ENCODE measurements at places on chromosomes 5 and 9.

DNA sequence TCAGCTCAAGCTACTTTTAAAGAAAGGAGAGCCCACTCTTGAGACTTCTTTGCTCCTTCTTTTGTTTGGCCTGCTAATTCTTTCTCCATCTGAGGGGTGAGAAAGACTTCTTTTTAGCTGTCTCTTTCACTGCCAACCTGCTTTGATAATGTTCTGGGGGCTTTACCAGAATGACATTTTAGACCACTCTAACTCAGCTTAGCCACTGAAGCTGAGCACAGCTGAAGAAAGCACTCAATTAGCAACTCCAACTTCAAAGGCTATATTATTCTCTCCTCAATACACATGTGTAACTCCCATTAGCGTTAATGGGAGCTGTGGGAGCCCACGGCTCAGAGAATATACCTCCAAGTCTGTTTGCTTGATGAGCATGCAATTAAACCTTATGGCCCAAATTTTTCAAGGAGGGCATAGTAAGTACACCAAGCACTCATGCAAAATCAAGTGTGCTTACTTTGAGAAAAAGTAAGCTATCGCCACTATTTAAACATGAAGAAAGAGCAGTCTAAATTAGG, 815.4 kb upstream of the DMAC1 start:
- no peak for DNase-seq

DNA sequence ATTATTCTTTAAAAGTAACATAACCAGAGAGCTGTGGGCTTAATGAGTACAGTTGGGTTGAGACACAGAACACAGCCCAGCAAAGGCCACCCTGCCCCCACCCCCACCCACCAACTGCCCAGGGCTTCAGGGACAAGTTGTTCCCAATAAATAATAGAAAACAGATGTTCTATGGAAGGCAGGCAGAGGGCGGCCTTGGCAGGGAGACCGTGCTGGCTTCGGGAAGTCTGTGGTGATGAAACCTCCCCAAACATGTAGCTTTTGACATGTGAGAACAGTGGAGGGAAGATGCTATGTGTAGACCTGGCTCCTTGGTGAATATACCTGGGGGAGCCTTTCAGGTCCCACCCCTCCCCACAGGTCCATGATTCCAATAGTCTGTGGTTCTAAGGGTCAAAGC, 10.0 kb downstream of the TRAF1 start:
- no peak for DNase-seq

DNA sequence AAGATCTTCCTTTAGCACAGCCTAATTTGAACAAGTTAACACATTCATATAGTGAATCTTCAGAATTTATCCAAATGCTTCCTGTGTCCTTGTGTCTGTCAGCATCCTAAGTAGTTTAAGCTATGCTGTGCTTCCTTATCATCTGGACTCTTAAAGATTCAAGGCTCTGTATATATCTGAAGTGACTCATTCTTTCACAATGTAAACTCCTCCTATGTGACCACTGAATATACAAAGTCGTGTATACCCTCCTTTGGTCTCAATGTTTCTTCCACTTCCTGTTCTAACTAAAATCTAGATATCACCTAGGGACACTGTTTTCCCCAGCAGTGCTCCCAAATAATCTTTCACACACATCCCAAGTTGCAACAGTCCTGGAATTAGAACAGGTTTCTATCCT, 935.7 kb upstream of the NUDT12 start:
- no peak for DNase-seq

- no peak for DNase-seq
Measured at GRCh38 chr9:14155237-14155636, 158.7 kb downstream of the NFIB start.

DNA sequence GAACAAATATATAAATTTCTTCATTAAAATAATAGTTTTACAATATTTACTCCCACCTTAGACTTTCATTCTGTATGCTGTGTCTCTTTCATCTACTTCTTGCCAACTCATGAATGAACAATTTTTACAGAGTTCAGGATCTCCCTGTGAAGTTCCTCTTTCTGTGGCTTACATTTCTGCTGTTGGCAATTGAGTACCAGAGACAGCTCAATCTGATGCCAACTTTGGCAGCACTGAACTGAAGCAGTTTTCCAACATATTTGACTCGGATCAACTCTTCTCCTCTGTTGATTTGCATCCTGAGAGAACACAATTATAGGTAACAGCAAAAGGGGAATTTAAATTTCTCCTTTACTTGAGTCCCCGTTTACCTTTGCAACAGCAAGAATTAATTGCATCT, 1262.2 kb downstream of the EFNA5 start:
- DNase-seq: no peak

All from stimulated activated naive CD4-positive, alpha-beta T cell treated with Interleukin-2 at 50 U/mL for 16 hours (primary cell).